Fibroblast of pulmonary artery (primary cell): ENCODE measurements at places on chromosomes 6 and 20.

DNA sequence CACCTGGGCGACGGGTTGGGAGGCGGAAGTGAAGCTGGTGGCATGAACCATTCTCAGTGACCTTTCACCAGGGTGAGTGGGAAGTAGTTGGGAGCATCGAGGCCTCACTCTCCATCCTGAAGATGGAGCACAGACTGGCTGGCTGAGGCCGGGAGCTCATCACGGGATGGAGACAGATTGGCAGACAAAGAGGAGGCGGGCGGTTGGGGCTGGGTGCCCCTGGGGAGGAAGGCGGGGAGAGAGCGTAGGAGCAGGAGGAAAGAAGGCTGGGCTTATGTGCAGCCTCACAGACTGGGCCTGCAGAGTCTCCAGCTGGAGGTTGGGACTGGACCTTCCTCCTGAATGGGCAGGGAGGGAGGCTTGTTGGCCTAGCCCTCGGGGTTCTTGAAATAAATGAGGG lies 44.2 kb upstream of the SCRT2 start:
- no peak for DNase-seq

- no peak for DNase-seq
These were observed 220.7 kb downstream of the FUT9 start for GRCh38 chr6:96236471-96236870.

DNA sequence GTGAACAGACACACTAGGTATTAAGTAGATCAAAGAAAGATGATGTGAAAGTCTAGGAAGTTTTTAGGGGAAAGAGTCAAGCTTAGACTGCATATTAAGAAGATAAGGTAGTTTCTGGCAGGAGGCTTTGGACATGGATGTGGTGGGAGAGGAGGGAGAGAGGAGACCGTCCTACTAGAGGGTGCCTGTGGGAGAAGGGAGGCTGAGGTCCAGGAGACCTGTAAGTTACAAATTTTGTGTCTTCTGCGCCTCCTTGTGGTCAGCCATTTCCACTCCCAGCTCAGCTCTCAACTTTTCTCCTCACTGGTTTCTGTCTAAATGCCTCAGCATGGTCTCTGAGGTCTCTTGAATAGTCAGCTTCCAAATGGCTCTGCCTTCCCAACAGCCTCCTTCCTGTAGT lies 193.5 kb downstream of the UNC5CL start:
- peak; percentile 59 for DNase-seq

GRCh38 chr20:52087471-52087870 lies 104.1 kb downstream of the ZFP64 start:
- DNase-seq = no peak

DNA sequence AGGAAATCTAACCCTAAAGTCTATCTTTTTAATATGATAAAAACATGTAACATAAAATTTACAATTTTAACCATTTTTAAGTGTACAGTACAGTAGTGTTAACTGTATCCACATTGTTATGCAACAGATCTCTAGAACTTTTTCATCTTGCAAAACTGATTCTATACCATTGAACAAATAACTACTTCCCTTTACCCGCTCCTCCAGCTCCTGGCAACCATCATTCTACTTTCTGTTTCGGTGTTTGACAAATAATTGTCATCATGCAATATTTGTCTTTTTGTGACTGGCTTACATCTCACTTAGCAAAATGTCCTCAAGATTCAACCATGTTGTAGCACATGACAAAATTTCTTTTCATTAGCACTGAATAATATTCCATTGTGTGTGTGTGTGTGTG lies 203.2 kb downstream of the SIM1 start:
- DNase-seq = no peak

DNA sequence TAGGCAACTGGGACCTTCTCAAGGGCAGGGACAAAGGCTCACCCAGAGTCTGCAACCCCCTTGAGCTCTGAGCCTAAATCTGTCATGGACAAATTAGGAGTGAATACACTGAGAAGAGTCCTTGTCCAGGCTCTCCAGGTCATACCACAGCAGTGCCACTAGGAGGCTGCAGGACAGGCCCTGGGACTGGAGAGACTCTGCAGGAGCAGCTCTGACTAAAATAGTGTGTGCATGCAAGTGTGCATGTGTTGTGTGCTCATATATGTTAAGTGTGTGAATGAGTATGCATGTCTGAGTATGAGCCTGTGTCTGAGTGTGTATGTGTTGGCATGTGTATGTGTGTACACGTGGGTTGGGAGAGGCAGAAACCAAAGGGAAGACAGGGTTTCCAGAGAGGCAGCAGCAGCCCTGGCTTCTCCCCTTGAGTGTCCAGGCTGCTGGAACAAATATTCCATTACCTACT lies 27.1 kb downstream of the MRPL14 start:
- peak; percentile 49 for DNase-seq

- DNase-seq = peak; percentile 91
These were observed 27.8 kb downstream of the TNXB start for GRCh38 chr6:32081168-32081990.

- DNase-seq = peak; percentile 61
These were observed 223.6 kb upstream of the RREB1 start for GRCh38 chr6:6884193-6884627.
